ENCODE measurements at places on chromosomes 6 and 20. TPM values are rescaled to one million over a fixed set of nuclear protein-coding genes. Genes with fewer than 3 reads are reported as not detected.
A peak's percentile ranks its signal among the peaks of the same experiment; 100 is the strongest.

DNA sequence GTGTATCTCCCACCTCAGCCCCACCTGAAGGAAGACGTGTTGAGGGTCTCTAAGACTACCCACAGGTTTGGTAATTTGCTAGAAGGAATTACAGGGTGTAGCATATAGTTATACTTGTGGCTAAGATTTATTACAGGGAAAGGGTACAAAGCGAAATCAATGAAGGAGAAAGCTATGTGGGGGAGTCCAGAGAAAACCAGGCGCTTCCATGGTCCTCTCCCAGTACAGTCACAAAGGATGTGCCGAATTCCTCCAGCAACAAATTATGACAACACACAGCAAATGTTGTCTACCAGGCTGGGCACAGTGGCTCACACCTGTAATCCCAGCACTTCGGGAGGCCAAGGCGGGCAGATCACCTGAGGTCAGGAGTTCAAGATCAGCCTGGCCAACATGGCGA is 64.1 kb upstream of the TGM3 start:
- DNase-seq: no peak

- DNase-seq: no peak
Measured at GRCh38 chr6:90293319-90293953, 3.2 kb downstream of the BACH2 start.

DNA sequence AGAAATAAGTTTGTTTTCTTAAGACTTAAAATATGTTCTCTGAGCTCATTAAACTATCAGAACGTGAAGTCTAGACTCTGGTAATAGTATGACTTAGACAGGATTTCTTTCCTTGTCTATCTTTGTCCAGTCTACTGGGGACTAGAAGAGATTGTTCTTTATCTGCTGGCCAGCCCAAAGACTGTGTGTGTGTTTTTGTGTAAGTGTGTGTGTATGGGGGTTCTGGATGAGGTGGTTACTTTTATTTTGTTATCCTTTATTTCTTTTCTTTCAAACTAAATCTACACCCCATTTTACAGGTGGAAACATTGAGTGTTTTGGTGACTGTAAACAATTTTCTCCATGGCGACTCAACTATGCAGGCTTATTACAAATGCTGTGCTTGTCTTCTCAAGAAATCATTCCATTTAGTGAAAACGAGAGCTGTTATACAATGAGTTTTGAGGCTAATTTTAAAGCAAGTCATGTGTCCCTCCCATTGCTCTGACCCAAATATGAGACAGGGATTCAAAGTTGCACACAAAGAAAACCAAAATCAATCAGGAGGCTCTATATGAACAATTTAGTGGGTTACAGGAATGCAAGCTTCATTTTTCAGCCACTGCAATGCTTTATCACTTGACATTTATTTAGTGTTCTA is 97.6 kb downstream of the ELOVL5 start:
- DNase-seq: no peak

GRCh38 chr20:58711266-58712051 is 18.9 kb downstream of the NPEPL1 start:
- no peak for DNase-seq

GRCh38 chr6:141158740-141159139 is 974.0 kb upstream of the GJE1 start:
- DNase-seq: no peak

GRCh38 chr20:18188434-18188833 is 50.8 kb downstream of the KAT14 start:
- DNase-seq: no peak

- DNase-seq: no peak
Measured at GRCh38 chr6:51382847-51383246, 564.2 kb downstream of the TFAP2B start.

GRCh38 chr6:3357678-3358077 is 98.9 kb downstream of the PSMG4 start:
- DNase-seq: no peak

GRCh38 chr20:36085686-36086267 is 68.8 kb upstream of the EPB41L1 start:
- DNase-seq: peak; percentile 93

DNA sequence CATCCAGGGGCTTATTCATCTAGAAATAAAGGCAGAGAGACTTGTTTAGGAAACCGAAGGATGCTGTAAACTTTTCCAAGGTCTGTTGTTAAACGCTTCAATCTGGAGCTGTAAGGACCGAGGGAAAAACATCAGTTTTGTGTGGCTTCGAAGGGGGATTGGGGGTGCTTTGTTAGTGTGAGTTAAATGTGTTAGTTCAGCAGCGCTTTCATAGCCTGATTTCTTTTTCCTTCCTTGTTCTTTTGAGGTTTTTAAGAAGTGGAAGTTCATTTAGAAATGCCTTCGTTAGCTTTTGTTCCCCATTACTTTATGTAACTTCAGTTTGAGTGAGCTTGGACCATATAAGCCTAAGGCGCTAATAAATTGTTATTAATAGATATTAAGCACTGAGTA is 1.5 kb downstream of the ANKS1A start:
- DNase-seq: no peak

The ARHGAP40 gene
- 8.3 TPM for total RNA-seq

All from Calu3 (cell line).